ENCODE measurements at places on chromosomes 6 and 20.

- DNase-seq: no peak
Measured at GRCh38 chr6:137798846-137799245, 68.2 kb upstream of the TNFAIP3 start.

- DNase-seq: no peak
Measured at GRCh38 chr6:33740204-33740608, 6.5 kb downstream of the IP6K3 start.

- no peak for DNase-seq
Measured at GRCh38 chr6:98470821-98471220, 363.6 kb upstream of the POU3F2 start.

DNA sequence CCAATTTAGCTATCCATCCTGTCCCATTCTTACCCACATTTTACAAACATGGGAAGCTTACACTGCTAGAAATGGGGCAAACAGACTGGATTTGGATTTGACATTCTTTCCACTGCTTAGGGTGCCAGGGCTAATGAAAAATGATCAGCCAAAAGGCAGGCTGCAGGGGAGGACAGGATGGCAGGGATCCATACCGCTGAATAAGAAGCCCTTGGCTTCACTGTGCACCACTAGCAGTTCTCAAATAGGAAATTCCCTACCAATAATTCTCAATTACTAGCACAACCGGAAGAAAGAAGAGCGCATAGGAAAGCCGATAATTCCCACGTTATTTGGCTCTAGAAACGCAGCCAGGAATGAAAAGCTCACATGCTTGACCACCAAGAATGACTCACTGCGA is 73.1 kb downstream of the NDUFAF5 start:
- no peak for DNase-seq

DNA sequence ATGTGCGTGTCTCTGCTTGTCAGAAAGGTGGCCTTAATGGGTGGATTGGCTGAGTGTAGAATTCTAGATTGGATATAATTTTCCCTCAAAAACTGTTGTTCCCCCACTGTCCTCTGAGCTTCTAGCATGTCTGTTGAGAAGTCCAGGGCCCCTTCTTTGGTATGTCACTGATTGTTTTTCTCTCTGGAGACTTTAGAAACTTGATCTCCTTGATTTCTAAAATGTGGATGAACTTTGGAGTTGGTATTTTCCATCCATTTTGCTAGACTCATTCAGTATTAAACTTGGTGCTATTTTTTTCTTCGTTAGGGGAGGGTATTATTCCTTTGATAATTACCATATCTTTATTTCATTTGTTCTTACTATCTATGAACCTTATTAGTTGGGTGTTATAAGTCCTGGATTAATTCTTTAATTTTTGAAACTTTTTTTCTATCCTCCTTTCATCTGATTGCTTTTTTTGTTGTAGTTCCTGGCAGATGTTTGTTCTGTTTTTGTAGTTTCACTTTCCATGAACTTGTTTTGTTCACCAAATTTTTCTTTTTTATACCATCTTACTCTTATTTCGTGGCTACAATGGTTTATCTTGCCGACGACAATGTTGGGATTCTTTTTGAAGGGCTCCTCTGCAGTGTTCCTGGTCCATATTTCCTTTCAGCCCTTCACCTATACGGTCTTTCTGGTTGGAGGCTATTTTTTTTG is 68.4 kb downstream of the ARID1B start:
- no peak for DNase-seq

DNA sequence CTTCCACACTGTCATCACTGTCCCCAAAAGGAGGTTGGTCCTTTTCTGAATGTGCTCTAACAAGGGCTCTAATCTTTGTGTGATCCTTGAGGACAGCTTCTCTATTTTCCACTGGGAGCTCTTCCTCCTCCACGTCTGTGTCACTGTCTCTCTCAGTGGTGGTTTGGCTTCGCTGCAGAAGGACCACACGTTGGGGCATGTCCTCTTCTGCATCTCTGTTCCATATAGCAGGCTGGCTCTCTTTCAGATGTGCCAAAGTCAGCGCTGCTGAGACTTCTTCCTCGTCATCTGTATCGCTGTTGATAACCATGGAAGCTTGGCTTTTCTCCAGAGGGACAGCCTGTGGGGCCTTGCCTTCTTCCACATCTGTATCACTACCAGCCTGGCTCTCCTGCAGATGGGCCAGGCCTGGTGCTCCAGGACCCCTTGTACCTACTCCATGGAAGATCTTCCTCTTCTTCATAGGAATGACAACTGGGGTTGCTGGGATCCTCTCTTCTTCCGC is 4.6 kb downstream of the MDC1 start:
- no peak for DNase-seq

DNA sequence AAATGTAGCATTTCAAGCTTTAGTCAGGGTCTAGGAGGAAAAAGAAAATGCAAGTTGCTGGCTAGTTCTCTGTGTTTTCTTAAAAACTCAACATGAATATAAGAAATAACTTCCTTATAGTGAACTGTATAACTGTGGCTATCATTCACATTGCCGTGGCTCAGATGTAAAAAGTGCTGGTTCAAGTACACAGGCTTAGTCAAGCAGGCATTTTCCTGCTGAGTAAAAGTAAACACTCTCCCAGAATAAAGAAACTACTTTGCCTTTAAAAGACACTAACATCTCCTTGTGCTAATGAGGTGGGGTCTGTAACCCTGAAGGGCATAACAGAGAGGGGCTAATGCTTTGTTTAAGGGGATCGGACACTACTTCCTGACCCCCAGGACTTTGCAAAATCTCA is 3.3 kb downstream of the ATP5F1E start:
- DNase-seq: no peak

DNA sequence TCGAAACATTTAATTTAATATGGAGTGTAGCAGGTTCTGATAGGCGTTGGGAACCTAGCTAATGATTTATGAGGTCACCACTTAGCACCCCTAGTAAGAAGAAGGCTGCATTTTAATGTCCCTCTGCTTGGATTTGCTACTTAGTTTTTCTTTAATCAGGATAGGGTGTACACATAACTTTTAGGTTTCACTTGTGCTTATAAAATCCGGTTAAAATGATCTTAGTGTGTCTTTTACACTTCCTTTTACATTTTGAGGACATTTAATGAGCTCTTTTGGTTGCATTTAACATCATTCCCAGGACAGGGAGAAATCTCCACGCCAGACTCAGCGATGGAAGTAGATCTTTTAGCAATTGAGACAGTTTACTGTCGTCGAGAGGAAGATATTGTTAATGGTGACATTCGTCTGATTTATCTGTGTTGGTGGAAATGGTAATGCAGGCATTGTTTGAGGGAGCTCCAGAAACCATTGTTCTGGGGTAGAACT is 5.6 kb downstream of the TFAP2A start:
- no peak for DNase-seq

DNA sequence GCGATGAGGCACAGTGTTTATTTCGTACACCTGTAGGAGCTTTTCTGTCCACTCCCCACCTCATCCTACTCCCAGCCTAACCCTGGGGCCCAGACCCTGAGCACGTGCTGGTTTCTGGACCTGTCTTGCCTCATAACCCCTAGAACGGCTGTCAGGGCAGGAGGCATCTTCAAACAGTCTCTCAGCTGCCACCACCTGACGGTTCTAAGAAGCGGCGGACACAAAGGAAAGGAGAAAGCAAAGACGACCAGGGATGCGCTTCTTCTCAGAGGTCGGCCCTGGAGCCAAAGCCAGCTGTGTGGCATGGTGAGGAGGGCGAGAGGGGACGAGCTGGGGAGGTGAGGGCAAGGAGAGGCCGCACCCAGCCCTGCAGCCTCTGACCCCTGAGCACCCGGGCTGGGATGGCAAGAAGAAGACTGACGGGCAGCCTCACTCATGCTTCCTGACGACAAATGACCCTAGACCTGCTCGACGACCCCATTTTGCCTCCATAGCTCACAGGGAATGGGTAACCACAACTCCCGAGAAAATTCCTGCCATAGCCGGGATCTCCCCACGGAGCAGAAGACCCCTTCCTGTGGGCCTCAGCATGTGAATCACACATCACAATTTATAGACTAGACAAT is 62.1 kb downstream of the WDR27 start:
- no peak for DNase-seq

DNA sequence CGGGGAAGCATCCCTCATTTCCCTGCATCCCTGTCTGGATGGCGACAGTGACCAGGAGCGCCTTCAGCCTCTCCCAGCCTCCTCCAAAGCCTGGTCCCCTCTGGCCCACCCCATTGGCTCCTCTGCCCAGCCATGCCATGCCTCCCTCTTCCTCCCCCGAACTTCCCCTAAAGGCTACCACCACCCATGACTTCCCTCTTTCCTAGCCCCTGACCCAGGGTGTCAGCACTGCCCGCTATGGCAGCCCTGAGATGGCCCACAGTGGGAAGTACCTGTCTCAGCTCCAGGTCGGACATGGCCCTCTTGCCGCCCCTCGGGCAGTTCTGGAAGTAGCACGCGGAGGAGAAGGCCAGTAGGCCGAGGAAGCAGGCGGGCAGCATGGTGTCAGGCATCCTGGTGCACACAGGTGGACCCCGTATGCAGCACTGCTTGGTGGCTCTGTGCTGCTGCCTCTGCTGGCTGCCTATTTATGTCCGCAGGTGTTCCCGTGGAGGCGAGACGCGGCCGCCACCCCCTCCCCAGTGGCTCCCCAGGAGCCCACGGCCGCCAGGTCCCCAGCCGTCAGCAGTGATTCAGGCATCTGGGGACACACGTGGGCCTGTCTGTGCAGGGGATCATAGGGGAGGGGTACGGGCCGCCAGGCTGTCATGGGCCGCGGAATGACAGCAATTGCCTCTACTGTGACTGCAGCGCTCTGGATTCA is at the start of gene AVP:
Gene AVP, minus strand, starts transcription at position 442 of the 703 bp plus-strand sequence. Its CDS starts 50 bp downstream, at position 392.
- no peak for DNase-seq

GRCh38 chr6:110128418-110128817 is 51.1 kb downstream of the WASF1 start:
- no peak for DNase-seq

DNA sequence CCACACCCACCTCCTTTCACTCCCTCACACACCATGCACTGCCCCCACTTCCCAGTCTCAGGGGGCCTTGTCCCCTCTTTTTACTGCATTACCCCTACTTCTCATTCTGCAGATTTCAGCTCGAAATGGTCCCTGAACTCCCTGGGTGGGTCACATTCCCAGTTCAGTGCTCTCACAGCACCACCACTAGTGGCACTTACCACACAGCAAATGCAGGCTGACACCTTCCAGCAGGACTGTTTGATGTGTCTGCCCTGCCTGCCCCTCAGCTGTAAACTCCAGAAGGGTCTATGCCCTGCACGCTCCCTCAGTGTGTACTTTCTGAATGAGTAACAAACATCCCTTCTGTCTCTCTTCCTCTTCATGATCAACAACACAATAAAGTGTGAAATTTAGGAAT is 4.0 kb downstream of the DYNLT1 start:
- no peak for DNase-seq

DNA sequence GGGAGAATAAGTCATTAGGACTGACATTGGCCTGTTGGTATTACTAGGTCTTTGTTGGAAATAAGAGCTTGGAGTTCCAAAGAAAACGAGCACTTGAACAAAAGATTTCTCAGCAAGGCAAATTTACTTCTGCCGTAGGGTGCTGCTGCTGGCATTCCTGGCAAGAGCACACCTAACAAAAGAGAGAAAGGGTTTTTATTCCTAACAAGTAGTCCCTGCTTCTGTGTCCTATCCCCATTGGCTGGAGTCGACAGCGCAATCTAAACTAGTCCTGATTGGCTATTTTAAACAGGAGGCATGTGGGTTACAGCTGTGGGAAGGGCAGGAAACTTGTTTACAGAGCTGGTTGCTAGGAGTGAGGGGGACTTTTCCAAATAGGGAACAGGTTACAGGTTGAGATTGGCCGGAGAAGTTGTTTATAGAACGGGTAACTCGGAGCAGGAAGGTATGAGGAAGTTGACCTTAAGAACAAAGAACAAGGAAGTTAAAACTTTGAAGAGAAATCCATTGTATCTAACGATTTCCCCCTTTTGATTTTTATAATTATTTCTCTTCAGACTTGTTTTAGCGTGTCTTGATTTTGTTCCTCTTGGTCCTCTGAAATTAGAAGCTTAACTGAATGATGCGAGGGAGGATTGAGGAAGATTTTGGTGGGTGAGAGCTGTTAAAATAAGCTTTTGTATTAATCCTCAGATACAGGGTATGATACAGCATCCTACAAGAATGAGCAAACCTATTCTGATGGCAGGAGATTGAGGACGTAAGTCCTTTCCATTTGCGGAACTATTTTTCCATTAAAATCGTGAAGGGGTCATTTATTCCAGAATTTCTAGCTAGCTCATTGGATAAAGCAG is 3.4 kb upstream of the ZNFX1 start:
- DNase-seq: no peak

- DNase-seq: no peak
Measured at GRCh38 chr6:106748547-106749207, 119.3 kb downstream of the QRSL1 start.

DNA sequence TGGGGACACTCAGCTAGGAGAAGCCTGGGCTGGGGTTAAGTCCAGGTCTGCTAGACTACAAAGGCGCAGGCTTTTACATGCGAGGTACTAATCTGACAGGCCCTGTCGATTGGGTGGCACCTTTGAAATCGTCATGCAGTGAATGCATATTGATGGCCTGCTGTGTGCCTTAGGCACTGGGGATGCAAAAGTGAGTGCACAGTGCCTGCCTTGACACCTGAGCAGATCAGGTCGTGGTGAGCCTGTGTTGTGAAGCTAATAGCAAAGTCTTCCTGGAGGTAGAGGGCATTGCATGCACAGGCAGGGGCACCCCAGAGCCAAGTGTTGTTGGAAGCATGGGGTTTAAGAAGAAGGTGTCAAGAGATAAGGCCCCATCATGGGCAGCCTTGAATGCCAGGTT is 16.9 kb downstream of the LRRC1 start:
- no peak for DNase-seq

DNA sequence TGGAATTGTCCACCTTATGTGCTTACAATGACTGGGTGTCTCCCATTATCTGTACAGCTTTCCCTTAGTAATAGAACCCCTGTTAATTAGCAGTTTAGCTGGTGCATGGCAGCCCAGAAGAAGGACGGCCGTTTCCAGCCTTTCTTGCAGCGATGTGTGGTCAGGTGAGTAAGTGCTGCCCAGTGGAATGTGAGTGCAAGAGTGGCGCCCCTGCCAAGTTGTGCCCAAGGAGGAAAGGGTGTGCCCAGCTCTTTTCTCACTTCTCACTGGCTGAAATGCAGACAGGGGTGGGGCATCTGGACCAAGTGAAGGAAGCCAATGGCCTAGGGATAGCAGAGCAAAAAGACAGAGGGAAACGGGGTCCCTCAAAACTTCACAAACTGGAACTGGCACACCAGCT is 296.8 kb downstream of the PREX1 start:
- no peak for DNase-seq

- no peak for DNase-seq
Measured at GRCh38 chr6:150043096-150043495, 17.8 kb upstream of the RAET1L start.

DNA sequence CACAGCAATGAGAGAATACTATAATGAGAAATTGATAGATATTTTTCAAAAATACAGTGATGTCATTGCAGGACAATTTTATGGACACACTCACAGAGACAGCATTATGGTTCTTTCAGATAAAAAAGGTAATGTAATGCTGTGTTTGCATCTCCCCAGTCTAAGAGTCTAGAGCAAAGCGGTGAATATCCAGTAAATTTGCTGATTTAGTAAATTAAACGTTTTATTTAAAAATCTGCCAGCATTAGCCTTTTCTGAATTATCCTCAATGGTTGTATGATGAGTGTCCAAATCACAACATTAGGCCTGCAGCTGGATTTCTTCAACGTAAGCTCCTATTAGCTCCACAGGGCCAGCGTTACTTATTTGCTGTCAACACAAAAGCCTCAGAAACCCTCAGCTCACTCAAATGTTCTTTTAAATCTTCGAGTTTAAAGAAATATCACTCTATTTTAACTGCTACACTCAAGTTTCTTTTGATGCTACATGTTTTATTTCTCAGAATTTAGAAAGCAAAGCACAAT is 16.0 kb downstream of the SMPDL3A start:
- DNase-seq: no peak
